AG20443 (cell line): ENCODE measurements at places on chromosomes 3 and 15.

GRCh38 chr15:38182900-38183299 is 69.7 kb upstream of the SPRED1 start:
- no peak for DNase-seq

- no peak for DNase-seq
Observed at GRCh38 chr15:58453931-58454793, 22.4 kb downstream of the LIPC start.

GRCh38 chr3:10747341-10747740 is 68.7 kb upstream of the SLC6A11 start:
- no peak for DNase-seq

DNA sequence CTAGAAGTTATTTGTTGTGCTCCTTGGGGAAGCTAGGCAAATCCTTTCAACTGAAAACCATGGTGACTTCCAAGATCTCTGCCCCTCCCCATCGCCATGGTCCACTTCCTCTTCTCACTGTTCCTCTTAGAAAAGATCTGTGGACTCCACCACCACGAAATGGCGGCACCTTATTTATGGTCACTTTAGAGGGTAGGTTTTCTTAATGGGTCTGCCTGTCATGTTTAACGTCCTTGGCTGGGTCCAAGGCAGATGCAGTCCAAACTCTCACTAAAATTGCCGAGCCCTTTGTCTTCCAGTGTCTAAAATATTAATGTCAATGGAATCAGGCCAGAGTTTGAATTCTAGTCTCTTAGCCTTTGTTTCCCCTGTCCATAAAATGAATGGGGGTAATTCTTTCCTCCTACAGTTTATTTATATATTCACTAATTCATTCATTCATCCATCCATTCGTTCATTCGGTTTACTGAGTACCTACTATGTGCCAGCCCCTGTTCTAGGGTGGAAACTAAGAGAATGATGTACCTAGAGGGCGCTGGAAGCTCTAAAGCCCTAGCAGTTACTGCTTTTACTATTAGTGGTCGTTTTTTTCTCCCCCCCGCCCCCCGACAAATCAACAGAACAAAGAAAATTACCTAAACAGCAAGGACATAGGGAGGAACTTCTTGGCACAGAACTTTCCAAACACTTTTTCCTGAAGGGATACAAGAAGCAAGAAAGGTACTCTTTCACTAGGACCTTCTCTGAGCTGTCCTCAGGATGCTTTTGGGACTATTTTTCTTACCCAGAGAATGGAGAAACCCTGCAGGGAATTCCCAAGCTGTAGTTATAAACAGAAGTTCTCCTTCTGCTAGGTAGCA is 657 bp downstream of the PATL2 start:
- DNase-seq = peak; percentile 26

- no peak for DNase-seq
Observed at GRCh38 chr15:94294556-94294955, 63.2 kb downstream of the MCTP2 start.

DNA sequence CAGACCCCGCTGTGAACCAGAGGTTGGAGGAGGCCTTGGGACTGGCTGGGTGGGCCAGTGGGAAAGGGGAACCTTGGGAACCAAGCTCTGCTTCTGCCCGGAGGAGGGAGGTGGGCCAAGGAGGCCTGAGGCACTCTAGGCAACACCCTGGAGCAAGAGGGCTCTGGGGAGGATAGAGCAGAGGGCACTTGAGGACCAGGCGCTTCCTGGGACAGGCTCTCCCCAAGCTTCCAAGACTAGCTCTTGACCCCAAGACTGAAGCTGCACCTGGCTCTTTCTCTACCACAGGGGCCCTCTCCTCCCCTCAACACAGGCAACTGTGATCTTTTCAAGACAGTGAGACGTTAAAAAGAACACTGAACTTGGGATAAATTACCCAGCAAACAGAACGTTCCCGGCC is 20.3 kb downstream of the TKT start:
- DNase-seq = no peak

DNA sequence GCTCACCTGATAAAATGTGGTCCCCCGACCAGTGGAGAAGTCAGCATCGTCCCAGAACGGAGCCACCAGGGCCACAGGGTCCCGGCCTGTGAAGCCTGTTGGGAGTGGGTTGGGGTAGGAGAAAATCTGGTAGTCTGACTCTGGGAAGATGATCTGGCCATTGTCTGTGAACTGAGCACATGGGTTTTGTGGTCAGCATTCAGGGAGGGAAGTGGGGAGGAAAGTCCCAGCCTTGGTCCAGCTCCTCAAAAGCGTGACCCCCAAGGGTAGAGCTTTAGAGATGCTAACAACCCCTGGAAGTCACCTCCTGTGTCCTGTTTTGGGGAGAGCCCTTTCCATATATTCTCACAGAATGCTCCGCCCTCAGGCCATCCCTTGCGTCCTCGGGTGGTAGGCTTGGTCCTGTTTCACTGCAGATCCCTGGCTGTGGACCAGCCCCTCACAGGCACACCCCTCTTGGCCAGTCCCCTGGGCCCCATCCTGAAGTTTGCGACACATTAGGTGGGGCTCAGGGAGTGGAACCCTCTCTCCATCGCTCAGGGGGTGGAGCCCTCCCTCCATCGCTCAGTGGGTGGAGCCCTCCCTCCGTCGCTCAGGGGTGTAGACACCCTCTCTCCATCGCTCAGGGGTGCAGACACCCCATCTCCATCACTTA is 40.0 kb downstream of the MUC4 start:
- no peak for DNase-seq

DNA sequence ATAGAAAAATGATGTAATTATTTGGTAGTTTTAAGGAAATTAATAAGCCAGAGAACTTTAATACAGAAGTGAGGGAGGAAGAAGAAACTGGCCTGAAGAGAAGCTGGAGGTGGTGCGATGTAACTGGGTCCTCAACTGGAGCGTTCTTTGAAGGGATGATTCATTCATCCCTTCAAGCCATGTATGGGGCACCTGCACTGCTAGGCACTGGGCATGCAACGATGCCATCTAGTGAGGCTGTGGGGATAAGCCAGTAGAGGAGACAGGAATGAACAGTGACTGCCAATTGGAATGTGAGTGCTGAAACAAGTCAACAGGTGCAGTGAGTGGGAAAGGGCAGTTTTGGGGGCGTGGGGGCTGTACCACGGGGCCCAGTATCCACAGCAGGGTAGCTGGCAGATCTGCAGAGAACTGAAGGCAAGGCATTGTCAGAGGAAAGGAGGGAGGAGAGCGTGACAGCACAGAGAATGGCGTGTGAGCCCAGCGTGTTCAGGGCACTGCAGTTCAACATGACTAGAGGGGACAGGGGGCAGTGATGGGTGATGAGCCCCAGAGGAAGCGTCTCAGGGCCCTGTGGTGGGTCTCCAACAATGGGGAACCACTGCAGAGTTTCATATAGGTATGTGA is 3.8 kb upstream of the KIF23 start:
- no peak for DNase-seq

DNA sequence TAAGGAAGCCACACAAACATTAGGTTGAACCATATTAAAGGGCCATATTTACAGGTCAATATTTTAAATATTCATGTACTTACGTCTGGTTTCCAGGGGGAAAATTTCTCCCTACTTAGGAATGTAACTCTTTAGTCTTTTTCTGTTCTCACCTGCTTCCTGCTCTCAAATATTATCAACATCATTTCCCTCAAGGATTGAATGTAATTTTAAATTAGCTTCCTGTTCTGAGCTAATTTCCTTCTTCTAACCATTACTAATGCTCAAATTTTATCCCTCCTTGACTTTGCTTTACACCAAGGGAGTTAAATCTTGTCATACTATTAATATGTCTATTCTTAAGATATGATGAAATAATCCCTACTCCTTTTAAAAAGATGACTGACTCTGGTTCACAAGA is 103.4 kb upstream of the UBP1 start:
- no peak for DNase-seq

GRCh38 chr15:85008474-85009260 is 27.0 kb downstream of the PDE8A start:
- no peak for DNase-seq

GRCh38 chr3:194900854-194901522 is 215.3 kb downstream of the FAM43A start:
- DNase-seq = no peak

DNA sequence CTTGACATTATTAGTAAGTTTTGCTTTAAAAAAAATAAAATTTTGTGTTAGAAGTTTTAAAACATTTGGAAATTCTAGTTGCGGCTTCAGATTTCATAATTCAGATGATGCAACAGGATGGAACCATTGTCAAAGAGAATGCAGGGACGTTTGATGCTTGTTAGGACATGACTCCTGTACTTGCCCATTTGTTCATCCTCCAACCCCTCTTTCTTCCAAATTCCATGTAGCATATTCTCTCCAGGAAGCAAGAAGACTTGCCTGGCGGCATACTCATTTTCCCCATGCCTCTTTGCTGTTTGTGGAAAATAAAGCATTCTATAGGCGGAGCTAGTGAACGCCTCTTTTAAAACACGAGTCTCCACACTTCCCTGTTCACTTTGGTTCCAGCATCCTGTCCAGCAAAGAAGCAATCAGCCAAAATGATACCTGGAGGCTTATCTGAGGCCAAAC is at the start of gene CSTA:
TSS of gene CSTA (plus strand) at position 378 of the 453 bp plus-strand sequence. CDS start at position 423, 45 bp downstream.
- DNase-seq = no peak

DNA sequence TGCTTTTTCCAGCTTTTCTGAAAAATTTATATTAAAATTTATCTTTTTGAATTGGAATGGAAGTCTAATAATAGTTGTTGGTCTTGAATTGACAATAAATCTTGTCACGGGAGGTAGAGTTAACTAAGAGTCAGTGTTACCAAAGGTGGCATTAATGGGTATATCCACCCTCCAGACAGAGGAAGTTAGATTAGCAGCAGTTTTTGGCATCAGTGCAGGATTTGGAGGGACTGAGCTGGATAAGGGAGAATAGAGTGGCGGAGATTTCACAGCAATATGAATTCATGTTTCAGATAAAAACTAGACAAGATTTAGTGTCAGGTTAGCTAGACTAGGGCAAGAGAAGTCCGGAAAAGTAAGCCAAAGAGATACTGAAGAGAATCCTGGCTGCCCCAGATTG is 201.3 kb upstream of the ZBTB20 start:
- no peak for DNase-seq

- DNase-seq = no peak
Observed at GRCh38 chr3:33921608-33922007, 123.2 kb downstream of the PDCD6IP start.

DNA sequence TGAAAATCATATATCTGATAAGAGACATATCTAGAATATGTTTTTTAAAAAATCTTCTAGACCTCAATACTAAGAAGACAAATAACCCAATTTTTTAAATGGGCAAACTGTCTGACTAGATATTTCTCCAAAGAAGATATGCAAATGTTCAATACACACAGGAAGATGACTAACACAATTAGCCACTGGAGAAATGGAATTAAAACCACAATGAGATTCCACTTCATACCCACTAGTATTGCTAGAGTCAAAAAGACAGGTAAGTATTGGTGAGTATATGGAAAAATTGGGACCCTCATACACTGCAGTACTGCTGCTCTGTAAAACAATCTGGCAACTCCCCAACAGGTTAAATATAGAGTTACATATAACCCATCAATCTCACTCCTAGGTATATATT is 33.1 kb upstream of the TOPAZ1 start:
- DNase-seq = no peak

- no peak for DNase-seq
Observed at GRCh38 chr3:127953091-127954035, 38.3 kb downstream of the KBTBD12 start.

- DNase-seq = peak; percentile 22
Observed at GRCh38 chr3:94336046-94336753, 273.3 kb downstream of the NSUN3 start.

DNA sequence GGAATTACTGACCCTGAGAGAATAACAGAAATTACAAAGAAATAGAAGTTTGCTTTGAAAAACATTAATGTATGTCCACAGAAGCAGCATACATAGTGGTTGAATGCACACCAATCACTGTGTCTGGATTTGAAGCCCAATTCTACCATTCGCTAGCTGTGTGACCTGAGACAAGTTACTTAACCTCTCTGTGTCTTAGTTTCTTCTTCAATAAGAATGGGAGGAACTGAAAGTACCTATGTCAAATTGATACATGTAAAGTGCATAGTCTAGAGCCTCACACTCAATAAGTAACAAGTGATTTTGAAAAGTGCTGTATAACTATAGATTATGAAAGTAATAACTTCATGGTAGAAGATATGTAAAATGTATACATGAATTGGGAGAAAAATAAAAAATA is 457.8 kb downstream of the FOXP1 start:
- DNase-seq = no peak

GRCh38 chr3:162601101-162601670 is 1104.6 kb downstream of the OTOL1 start:
- no peak for DNase-seq

GRCh38 chr3:55061720-55062034 is 133.8 kb upstream of the LRTM1 start:
- no peak for DNase-seq

- no peak for DNase-seq
Observed at GRCh38 chr3:53324105-53324504, 23.2 kb downstream of the DCP1A start.

GRCh38 chr3:144865948-144866347 is 894.3 kb downstream of the DIPK2A start:
- DNase-seq = no peak

GRCh38 chr3:141231952-141232823 is 563 bp downstream of the PXYLP1 start:
- DNase-seq = peak; percentile 36

DNA sequence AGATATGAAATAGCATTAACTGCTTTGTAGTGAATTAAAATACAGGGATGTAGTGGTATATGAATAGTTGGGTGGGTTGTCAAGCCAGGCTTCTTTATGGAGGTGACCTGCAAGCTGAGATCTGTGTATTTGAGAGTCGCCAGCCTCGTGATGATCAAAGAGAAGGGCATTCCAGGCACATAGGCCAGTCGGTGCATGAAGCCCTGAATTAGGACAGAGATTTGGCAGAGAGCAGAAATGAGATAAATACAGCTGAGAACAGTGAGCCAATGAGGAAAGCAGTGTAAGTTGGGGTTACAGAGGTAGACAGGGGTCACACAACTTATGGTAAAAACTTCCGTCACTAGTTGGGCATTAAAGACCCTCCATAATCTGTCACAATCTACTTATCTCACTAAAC is 641.9 kb downstream of the OTOL1 start:
- no peak for DNase-seq

DNA sequence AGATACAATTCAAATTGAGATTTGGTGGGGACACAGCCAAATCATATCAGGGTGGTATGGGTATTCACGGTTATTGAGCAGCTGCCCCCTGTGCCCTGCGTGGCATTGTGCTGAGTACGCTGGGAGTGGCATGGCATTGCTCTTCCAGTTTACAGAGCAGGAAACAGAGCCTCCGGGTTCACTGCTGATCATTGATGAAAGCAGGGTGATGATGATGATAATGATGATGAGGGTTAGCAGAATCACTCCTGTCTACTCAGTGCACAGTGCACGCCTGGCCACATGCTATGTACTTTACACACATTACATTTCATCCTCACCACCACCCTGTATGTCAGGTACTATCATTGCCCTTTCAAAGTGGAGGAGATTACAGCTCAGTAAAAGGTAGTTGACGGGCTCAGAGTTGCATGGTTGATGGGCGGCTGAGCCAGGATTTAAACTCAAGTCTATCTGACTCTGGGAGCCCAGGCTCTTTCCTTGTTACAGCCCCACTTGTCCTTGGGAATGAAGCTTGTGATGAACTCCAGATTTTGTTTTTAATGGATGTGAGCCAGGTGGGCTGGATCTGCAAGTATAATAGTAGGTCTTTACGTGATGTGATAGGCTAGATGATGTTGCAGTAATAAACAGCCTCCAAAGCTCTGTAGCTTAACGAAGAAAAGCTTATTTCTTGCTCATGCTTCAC is 87.6 kb upstream of the MYZAP start:
- DNase-seq = no peak

GRCh38 chr3:45688194-45688881 is 858 bp upstream of the SACM1L start:
- DNase-seq = no peak

- peak; percentile 60 for DNase-seq
Observed at GRCh38 chr3:159169828-159170227, 368.0 kb downstream of the MFSD1 start.
